SK-MEL-5 (cell line): ENCODE measurements at places on chromosomes 12 and 14.

- no peak for DNase-seq
Observed at GRCh38 chr12:49190974-49191373, 2.1 kb upstream of the TUBA1A start.

DNA sequence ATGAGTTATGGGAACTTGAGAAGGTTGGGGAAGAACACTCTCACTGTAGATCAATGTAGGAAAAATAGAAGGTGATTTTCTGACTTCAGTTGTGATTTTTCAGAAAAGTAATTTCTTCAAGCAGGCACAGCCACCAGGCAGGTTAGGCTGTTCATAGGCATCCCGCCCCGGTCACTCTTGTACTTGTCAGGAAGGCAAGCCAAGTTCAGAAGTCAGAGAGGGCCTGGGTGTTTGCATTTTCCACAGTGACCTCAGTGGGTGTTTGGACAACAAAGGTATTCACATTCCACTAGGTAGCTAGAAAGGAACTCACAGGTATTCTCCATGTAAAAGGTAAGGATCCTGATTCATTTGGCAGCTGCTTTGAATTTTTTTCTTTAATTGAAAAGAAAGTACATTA, 3.0 kb upstream of the FAM234B start:
- DNase-seq = no peak

DNA sequence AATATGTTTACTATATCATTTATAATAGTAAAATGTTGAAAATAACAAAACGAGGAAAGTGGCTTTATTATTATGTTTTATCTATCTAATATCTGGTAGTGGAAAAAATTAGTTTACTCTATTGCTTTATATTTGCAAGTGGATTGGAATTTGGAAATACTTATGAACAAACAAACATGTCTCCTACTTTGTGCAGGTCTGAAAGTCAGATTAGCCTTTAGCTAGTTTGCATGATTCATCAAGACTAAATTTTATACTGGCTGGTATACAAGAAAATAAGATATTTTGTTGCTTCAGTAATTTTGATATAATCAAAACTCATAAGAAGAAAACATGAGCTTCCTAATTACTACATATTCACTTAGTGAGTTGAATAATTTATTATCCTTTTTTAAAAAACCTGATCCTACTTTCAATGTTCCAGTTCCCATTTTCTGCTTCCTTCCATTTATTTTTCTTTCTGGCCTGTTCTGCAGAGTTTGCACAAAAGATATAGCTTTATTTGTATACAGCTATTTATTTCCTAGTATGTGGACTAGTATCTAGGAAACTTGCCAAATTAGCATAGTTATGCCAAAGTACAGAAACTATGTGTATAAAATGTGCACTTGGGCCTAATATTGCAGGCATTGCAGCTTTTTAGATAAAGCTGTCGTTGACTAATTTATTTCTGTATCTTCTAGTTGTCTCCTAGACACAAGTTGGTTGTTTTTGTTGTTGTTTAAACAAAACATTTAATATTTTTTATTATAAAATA, 122.0 kb downstream of the AKAP6 start:
- no peak for DNase-seq

- no peak for DNase-seq
Observed at GRCh38 chr14:94918896-94919295, 149.0 kb upstream of the GSC start.

- no peak for DNase-seq
Observed at GRCh38 chr12:51777973-51778372, 70.5 kb downstream of the FIGNL2 start.

DNA sequence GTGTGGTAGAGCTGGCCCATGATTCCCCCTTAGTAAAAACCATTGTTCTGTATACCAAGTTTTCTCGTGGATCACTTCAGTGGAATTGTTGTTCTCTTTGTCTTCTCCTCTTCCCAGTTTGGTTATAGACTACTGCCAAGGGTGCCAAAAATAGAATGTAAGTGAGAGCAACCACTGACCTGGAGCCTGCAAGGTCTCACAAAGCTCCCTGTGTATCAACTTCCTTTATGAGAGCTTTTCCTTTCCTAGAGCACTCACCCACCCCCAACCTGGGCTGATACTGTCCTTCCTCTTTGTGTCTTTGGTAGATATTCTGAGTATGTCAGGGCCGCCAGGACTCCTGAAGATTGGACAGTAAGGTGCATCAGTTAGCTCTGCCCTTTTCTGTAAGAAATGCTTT, 101.0 kb downstream of the SCN8A start:
- DNase-seq = peak; percentile 60

GRCh38 chr14:96782436-96782835, 14.7 kb upstream of the VRK1 start:
- no peak for DNase-seq

DNA sequence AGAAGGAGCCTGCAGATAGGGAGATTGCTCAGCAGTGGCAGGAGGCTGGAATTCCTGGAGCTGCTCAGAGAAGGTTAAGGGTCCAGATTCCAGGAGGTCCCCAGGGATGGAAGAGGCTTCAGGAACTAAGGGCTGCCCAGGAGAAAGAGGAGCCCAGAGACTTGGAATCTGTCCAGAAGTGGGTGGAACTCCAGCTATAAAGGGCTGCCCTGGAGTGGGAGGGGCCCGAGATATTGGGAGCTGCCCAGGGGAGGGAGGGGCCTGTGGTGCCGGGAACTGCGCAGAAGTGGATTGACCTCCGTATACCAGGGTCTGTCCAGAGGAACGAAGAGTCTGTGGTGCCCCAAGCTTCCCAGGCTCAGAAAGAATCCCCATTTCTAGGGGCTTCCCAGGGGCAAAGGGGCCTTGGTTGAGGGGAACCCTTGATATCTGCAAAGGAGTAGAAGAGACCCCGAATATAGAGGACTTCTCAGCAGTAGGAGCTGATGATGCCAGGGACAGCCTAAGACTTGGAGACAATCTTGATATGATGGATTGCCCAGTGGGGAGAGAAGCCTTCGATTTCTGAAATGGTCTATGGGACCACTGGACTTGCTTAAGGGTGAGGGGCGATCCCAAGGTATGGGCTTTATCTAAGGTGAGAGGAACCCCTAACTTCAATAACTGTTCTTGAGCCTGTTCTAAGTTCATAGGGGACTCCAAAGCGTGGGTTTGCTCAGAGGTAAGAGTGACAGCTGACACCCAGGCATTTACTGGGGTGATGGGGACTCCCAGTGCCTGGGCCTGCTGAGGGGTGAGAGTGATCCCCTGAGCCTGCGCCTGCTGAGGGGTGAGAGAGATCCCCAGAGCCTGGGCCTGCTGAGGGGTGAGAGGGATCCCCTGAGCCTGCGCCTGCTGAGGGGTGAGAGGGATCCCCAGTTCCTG, 45.0 kb downstream of the FAM186A start:
- peak; percentile 52 for DNase-seq

DNA sequence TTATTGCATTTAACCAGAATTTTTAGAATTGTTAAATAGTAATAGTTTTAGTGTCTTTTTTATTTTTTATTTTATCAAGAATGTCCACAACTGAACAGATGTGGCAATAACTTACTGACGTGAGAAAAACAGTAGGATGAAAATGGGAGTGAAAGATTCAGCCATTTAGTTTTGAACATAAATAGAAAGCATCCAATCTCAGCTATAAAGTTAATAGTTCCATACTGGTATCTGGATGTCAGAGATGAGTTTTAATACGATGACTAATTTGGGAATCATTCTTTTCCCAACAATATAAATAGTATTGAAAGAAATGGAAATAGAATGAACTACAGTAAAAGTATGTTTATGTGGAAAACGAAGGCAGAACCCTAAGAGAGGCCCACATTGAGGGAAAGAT, 159.4 kb downstream of the EPS8 start:
- no peak for DNase-seq
